ENCODE measurements at places on chromosomes 7 and 10.

GRCh38 chr10:31761156-31761555, 167.5 kb downstream of the ARHGAP12 start:
- no peak for DNase-seq

DNA sequence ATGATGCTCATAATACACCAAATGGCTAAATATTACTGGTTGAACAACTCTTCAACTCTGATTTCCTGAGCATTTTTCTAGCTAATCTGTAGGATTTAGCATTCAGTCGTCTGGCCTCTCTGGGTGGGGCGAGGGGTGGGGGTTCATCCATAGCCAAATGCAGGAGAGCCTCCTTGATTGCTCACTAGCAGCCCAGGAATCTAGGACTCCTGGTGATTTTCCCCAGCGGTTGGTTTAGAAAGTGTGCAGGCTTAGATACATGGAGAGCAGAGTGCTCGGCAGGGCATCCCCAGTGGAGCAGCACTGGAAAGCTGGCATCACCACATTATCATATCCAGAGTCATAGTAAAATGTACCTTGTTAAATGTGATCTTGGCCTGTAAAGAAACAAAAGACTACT, 136.1 kb downstream of the DYNC1I1 start:
- DNase-seq: no peak

- DNase-seq: no peak
Observed at GRCh38 chr7:154864523-154864891, 138.4 kb downstream of the PAXIP1 start.

DNA sequence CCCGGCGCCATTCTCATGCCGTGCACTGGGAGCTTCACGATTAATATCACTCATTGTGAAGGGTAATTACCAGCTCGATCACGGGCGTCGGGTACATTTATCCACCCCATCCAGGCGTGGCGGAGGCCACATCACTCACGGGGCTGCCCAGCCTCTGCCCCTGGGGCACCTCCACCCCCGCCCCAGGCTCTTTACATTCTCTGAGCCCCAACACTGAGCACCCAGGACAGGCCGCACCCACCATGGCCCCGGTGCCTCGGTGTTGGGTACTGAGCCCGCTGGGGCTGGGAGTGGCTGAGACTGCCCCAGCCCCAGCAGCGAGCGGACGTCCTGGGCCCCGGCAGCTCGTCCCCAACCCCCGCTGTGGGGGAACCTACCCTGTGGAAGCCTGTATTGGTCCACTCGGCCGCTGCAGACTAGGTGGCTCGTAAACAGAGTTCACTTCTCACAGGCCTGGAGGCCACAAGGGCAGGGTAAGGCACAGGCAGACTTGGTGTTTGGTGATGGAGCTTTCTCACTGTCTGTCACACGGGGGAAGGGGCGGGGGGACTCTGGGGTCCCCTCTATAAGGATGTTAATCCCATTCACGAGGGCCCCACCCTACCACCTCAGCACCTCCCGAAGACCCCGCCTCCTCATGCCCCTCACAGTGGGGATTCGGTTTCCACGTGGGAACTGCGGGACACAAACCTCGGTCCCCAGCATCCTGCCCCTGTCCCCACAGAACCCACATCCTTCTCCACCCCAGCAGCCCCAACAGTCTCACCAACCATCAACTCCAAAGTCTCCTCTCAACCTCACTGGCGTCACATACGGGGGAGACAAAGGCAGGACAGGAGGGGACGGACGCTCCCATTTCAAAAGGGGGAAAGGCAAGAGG, 184.1 kb downstream of the ELFN1 start:
- peak; percentile 12 for DNase-seq

DNA sequence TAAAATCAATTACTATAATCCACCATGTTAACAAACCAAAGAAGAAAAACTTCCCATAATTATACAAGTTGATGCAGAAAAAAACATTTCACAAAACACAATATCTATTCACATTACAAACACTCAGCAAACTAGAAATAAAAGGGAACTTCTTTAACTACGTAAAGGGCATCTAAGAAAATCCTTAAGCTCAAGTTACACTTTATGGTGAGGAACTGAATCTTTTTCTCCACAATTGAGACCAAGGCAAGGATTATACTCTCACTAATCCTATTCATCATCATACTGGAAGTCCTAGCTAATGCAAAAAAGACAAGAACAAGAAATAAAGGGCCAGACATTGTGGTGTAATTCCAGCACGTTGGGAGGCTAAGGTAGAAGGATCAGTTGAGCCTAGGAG, 159.9 kb downstream of the ZNF365 start:
- DNase-seq: no peak

Measured in left hindlimb (tissue), 1 donor.